Activated T-helper 1 cell treated with anti-CD3 and anti-CD28 coated beads, Interleukin-2, amount 50 U/mL, for 16 hours (primary cell): ENCODE measurements at places on chromosomes 1 and 21.

DNA sequence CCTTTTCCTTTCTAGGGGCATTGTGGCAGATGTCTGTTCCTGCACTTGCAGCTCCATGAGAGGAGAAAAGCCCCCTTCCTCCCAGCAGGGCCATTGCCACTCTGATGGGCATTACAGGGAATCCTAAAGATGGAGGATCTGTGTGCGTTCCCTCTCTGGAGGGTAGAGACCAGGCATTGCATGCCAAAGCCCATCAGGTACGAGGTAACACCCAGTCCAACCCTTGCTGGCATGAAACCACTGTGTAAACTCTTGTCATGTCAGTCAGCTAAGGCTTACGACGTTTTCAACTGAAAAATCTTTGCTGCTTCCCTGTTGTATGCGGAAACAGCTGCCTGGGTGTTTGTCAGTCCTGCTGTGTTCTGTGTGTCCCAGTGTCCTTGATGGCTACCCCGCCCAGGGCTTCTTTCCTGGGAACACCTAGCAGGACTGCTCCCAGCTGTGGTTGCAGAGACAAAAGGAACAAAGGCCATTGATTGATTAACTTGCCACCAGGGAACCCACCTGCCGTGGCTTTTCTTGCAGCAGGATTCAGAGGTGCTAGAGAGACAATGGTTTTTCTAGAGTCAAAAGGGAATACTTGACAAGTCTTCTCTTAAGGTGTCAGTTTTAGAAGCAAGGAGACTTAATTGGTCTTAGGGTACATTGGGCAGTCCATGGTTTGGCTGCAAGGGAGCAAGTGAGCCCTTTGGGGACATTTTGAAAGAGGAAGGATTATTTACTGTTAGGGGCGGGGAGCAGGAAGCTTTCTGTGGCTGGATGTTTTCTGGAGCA lies 24.6 kb downstream of the B3GALT5 start:
- no peak for DNase-seq

DNA sequence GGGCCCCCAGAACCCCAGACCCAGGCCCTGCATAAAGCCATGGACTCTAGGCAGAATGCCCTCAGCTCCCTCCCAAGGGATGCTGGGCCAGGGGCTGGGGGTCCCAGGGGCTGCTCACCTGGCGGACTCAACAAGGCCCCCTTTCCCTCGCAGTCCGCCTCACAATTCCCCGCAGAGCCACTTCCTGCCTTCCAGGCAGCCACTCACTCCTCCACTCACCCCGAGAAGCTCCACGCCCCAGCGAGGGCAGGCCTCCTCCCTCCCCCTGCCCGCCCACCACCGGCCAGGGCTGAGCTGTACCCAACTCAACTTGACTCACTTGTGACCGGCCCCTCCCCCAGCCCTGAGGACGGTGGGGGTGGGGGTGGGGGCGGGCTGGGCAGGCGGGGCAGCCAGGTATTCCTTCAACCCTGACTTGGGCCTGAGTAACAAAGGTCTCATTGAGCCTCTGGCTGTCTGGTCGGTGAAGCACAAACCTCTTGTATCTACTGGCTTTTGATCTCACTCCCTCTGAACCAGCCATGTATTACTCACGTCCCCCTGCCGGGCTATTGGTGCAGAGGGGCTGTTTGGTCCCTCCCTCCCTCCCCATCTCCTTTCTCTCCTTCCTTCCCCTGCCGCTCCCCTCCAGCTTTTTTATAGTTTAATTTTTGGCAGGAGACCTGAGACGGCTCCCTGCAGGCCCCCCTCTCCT lies 5.9 kb downstream of the BLACAT1 start:
- no peak for DNase-seq

- DNase-seq: no peak
These were observed 3.6 kb downstream of the ADGRL2 start for GRCh38 chr1:81804312-81804711.

GRCh38 chr1:228088586-228089498 lies 6.3 kb downstream of the ARF1 start:
- no peak for DNase-seq
